ENCODE measurements at places on chromosomes 6 and 20. TPM values are rescaled to one million over a fixed set of nuclear protein-coding genes. Genes with fewer than 3 reads are reported as not detected.

GNMT gene
- 0.73 TPM for total RNA-seq

MICB gene
- 2.9 TPM for total RNA-seq

DNA sequence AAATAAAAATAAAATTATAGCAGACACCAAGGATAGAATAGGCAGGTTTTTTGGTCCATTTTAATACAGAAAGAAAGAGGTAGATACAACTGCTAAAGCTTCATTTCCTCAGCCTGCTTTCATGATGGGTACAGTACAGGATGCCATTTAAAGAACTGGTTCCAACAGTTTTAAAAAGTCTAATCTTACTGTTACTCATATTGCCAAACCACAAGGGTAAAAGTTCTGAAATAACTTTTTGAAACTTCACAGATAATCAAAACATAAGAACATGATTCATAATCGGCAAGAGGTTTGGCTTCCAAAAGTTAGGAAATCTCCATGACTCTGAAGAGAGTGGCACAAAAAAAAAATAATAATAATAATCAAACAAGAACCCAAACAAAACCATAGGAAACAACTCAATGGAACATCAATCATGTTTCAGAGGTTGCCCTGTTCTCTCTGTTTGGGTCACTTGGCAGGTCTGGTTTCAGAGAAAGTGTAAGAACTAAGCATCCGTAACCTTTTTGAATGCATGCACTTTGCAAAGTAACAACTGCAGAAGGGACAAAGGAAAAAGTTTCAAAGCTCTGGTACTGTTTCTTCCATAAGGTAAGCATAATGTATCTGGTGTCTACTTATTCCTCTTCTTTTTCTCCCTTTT lies 79.7 kb downstream of the SMLR1 start:
- DNase-seq, result no peak

KCNG1 gene
- 22.4 TPM for total RNA-seq

CDSN gene
- not detected for total RNA-seq

CGAS gene
- 5.2 TPM for total RNA-seq

DNA sequence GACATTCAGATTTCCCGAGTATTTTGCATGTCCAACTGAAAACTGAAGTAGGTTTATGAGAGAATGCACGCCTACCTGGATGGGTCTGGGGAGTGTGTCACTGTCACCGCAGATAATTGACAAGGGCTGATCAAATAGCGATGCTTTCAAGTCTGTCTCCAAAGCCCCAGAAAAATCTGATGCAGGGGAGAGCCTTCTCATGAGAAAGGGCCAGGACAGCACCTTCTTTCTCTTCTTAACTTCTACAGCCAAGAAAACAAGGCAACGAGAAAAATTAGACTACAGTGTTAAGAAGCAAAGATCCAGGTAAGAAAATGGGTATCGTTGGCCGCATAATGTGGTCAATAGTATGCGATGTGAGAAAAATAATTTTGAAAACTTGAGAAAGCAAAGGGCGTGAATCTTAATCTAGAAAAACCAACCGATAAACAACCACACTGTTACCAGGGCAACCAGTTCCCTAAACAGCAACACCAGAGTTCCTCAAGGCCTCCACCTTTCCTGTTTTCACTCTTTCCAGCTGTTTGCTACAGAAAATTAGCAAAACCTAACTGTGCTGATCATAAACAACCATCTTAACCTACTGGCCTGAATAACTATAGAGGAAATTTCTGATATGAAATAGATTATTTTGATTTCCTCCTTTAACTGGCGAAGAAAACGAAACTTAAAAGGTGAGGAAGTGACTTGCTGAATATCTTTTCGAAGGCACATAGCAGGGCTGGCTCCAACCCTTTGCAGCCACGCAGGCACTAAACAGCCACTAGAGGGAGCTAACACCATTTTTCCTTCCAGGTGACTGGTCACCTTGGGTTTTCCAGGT lies 2.6 kb downstream of the TAGAP start:
- DNase-seq, result peak; percentile 79

GRCh38 chr6:169046021-169046420 lies 207.6 kb downstream of the THBS2 start:
- DNase-seq, result no peak

- DNase-seq, result no peak
Observed at GRCh38 chr20:19874040-19874727, 116.1 kb downstream of the RIN2 start.

DNA sequence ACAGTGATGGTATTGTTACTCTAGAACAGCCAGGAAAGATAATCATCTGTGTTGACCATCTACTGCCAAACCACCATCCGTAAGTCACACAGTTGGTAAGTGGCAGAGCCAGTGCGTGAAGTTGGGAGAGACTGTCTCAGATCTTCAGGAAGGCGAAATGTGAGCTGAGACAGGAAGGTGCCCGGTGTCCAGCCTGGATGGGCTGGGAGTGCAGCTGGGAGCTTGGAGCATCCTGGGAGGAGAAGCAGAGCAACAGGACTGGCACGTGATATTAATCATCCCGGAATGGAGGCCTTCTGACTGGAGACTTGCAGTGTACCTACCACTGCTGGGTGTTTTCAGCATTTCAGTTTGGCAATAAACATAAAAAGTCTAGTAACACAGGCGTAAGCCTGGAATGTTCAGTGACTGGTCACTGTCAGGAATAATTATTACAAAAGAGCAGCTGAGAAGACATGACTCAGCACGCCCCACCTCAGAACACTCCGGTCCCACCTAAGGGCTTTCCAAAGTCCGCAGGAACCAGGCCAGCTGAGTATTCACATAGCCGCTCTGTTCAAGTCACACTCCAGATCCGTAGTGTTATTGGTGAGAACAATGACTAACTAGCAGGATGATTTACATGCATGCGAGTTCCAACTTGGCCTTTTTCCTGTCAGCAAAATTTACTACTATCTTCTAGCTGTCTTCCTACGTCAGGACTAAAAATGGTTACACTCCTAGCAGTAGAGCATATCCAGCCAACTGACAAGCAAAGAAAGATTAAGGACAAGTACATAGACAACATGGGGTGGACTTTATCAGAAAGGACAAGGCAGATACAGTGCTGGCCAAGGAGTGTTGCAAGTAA lies 45.1 kb upstream of the PNRC1 start:
- DNase-seq, result peak; percentile 90

DNA sequence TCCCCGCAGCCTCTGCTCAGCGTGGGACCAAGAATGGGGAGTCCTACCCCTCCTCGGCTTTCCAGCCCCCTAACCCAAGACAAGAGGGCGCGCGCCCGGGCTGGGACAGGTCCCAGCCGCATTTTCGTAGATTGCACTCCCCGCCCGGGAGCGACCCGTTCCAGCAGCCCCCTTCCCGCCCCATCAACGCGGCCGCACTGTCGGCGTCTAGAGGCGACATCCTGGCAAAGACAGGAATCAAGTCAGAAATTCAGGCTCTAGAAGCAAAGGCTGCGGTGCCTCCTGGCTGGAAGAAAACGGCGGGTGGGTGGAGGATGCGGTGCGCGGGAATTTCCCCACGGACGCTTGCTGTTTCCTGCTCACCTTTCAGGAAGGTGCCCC lies 957 bp downstream of the PROKR2 start:
- no peak for DNase-seq

Measured in ureter (tissue), 1 donor.